Heart left ventricle (tissue), 16 donors: ENCODE measurements at places on chromosomes 6 and 20.

DNA sequence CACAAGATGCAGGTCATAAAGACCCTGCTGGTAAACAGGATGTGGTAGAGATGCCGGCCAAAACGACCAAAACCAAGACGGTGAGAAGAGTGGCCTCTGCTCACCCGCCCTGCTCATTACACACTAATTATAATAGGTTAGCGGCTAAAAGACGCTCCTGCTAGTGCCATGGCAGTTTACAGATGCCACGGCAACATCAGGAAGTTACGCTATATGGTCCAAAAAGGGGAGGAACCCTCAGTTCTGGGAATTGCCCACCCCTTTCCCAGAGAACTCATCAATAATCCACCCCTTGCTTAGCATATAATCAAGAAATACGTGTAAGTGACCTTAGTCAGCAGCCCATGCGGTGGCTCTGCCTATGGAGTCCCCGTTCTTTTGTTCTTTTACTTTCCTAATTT lies 17.6 kb downstream of the BHLHE23 start:
- no peak for DNase-seq

DNA sequence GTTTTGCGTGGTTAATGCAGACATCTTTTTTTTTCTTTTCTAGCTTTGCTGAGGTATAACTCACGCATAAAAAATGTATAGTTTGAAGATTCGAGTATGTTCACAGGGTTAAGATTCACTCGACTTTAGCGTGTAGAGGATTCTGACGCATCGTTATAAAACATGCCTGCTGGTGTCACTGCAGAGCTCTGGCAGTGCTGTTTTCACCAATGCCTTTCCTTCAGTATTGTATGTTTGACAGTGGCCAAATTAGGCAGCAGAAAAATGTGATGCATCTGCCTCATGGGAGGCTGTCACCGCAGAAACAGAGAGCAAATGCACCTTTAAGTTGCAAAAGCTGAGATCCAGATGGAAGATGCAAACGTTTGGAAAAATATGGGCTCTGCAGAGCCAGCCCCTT lies 18.0 kb upstream of the SIRPB2 start:
- DNase-seq = no peak

DNA sequence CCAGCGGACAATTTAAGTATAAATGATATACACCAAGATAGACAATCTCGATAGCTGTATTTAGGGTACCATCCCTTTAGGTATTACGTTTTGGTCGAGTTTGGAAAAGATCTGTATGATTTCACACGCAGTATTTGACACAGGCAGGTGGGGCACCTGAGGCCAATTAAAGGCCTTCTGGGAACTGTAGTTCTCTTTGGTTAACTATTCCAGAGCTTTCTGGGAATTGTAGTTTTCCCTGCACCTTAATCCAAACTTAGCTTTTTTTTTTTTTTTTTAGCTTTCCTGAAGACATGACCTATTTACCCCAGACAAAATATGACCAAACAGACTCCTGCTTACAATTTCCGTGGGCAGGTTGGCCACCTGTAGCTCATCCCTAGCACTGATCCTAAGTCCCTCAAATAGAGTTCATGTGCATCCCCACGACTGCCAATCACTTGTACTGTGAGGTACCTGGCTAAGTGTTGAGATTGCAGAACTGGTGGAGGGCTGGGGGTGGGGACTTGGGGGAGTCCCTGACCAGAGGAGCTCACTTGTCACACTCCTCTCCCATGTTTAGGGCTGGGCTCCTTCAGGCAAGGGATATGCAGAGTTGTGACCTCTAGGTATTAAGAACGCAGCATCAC lies 999 bp upstream of the EHMT2 start:
- no peak for DNase-seq

DNA sequence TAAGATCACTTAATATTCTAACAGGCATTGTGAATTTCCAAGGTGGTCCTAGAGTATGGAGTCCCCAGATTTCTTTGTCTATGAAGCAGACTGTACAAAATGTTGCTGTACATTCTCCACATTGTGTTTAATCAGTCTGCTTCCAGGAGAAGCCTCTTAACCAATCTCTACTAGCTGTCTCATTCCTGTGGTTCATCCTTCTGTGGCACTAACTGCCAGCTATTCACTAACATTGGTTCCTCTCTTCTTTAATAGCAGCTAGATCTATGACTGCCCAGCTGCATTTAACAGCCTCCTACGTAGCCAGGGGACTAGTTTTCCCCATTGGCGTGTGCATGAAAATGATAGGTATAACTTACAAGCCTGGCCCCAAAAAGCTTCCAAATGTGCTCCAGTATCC lies 395.4 kb downstream of the SAMD5 start:
- no peak for DNase-seq

DNA sequence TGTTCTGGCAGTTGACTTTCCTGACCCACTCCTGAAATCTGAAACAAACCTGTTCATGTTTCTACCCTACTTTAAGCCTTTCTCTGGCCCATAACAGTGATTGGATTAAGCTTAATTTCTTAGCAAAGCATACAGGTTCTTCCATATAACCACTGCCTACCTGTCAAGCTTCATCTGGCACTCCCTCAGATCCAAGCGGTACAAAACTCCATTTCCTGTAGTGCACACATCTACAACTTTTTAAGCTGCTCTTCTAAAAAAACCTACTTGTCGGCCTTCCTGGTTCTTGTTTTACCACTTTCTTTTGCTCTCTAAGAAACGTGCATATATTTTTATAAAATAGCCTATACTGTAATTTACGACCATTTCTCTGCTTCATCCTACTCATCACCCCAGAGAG lies 916 bp upstream of the PPP1R11 start:
- no peak for DNase-seq

- DNase-seq = no peak
Measured at GRCh38 chr6:28606424-28607391, 81.0 kb downstream of the GPX5 start.

DNA sequence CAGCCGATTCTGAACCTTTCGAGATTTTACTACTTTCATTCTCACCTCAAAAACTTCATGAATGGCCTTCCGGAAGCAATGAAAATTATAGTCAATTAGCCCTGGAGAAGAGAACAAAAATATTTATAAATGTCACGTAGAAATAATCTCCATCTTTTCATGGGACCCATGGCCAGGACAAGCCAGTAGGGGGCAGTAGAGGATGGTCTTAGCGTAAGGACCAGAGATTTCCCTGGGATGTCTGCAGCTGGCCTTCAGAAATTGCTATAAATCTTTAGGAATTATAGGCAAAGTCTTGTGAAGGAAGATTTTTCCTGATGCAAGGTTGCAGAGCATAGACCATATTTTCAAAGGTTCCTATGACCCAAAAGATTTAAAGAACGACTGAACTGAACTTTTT lies 15.6 kb upstream of the UBE2J1 start:
- DNase-seq = peak; percentile 31

DNA sequence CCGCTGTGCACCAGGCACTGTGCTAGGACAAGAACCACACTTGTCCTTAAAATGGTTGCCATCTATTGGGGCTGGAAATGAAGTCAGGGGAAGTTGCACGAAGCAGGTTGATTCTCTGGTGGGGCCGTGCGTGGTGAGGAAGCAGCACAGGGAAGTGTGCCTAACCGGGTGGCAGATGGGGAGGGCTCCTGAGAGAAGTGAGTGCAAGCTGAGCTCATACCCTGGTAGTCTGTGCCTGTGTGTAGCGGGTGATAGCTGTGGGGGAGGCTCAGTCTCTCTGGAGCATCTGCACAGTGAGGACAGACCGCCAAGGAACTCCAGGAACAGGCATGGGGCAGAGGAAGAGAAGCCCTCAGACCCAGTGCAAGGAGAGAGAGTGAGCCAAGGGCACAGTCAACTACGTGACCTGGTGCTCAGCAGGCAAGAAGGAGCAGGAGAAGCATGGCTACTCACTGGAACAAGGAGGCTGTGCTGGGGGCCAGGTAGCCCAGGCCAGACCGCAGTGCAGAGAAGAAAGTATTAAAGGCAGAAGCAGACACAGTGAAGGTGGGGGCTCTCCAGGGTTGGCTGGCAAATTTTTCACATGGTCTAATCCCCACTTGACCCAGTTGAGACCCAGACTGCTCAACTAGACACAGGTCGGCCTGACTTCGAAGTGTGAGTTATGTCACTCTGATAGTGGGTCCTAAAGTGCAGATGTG lies 155.0 kb downstream of the CDH26 start:
- no peak for DNase-seq

DNA sequence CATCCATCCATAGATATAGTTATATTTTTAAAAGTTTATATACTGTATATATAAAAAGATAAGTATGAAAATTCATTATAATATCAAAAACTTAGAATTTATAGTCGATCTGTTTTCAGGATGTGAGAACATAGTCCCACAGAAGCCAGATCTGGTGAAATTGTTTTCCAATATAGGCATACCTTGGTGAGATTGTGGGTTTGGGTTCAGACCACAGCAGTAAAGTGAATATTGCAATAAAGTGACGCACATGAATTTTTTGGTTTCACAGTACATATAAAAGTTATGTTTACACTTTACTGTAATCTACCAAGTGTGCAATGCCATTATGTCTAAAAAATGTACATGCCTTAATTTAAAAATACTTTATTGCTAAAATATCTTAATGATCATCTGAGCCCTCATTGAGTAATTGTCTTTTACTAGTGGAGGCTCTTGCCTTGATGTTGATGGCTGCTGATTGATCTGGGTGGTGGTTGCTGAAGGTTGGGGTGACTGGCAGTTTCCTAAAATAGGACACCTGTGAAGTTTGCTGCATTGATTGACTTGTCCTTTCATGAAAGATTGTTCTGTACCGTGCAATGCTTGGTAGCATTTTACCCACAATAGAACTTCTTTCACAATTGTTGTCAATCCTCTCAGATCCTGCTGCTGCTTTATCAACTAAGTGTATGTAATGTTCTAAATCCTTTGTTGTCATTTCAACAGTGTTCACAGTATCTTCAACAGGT lies 29.8 kb downstream of the AIG1 start:
- no peak for DNase-seq

DNA sequence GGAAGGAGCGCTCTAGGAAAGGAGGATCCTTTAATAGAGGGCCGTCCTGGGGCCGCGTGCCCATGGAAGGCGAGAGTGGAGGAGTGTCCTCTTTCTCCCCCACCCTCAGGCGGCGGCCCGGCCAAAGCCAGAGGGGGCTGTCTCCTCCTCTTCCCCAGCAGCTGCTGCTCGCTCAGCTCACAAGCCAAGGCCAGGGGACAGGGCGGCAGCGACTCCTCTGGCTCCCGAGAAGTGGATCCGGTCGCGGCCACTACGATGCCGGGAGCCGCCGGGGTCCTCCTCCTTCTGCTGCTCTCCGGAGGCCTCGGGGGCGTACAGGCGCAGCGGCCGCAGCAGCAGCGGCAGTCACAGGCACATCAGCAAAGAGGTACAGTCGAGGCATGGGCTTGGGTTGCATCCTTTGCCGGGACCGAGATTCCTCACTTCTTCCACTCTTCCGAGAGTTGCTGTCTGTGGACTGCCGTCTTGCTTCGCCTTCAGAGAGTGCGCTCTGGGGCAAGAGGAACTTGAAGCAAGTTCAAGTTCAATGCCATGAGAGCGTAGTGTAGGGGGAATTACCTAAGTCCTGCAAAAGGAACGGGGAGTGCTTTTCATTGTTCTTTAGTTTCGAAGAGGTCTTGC lies at the start of gene LAMA2:
TSS of gene LAMA2 (plus strand) at position 148 of the 621 bp plus-strand sequence. CDS start at position 256, 108 bp downstream.
- peak; percentile 94 for DNase-seq

DNA sequence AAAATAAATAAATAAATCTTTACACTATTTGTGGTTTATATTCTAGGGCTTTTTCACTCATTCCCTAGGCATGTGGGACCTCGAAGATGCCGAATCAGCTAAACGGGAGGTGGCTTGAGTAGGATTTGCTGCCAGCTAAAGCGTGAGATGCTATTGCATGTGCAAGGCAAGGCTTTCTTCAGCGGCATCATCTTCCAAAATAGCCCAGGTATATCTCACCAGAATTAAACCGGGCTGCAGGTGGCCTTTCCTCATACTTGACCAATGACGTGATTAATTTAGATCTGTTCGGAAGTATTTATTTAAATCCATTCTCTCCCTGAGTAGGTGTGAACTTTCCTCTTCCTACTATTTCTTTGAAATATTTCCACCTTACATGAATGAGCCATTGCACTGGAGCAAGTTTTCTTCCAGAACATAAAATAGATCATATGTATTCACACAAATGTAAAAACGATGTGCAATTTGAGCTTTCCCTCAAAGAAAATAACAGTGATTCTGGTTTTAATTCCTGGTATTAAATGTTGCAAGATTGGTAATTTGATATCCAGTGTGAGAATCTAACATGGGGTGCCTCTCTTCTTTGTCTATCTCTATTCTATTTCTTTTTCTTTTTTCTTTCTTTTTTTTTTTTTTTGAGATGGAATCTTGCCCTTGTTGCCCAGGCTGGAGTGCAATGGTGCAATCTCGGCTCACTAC lies 24.3 kb upstream of the ZNF217 start:
- DNase-seq = no peak

DNA sequence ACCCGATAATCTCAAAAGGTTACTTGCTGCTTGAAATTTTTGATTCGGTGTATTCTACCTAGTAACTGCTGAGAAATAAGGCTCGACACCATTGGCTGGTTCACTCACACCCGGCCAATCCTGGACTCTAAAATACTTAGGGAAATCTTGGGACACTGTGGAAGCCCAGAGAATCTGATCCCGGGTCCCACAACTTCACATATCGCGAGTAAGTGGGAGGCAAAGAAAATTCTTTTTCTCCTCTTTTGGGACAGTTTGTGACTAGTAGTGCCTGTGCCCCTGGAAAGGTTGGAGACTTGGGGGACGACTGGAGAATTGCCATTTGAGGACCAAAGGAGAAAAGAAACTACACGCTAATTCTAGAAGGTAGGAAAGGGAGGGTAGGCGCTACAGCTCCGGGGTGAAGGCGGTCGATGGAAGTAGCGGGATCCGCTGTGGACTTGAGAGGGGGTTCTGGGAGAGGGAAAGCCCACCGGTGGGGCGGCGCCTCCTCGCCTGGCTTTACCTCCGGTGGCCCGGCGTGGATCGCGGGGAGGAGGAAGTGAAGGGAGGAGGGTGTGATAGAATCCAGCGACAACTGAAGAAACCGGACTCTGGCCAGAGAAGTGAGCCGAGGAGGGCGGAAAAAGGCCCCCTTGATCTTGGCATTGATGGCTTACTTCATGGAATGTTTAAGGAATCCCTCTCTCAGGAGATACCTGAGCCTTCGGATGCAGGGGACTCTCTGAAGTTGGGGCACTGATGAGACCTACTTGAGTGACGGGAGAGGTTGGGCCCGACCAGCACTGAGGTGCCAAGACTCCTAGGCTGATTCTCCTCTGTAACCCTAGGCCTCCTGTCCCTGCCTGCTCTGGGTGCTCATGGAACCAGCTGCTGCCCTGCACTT lies 18.8 kb upstream of the BTN3A3 start:
- DNase-seq = peak; percentile 71

GRCh38 chr6:138818496-138819194 lies 22.8 kb downstream of the ECT2L start:
- DNase-seq = no peak

DNA sequence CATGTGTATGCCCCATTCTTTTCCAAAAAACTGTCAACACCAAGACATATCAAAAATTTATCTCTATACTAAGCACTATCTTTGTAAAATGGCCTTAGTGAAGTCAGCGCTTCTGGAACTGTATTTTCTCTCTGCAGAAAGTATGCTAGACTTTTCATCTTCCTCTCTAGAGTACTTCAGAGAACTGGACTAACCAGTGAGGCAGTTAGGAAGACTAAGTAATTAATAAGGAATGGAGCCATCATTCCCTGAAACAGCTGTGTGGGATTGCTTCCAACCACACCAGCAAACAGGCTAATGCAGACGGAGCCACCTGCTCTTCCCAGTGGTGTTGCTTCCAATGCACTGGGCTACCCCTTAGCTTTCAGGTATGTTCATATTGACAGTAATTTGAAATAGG lies 169.1 kb upstream of the FUT9 start:
- no peak for DNase-seq
